Activated naive CD4-positive, alpha-beta T cell treated with anti-CD3 and anti-CD28 coated beads, Interleukin-2, amount 50 U/mL, for 16 hours (primary cell): ENCODE measurements at places on chromosomes 13 and 19.

- no peak for DNase-seq
Measured at GRCh38 chr13:49315756-49316482, 68.2 kb downstream of the CDADC1 start.

GRCh38 chr19:44865196-44865767 is 19.2 kb downstream of the NECTIN2 start:
- no peak for DNase-seq

DNA sequence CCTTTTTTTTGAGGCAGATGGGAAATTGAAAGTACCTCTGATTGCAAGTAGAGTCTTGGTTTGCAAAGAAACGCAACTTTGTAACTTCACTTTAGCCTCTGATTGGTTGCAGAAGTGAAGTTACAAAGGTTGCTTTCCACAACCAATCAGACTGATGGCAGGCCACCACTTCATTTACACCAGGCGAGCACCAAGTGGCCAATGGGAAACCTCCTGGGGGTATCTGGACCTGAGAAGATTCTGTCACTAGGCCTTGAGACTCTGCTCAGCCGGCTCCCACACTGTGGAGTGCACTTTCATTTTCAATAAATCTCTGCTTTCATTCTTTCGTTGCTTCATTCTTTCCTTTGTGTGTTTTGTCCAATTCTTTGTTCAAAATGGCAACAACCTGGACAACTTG is 19.1 kb downstream of the PEPD start:
- DNase-seq, result no peak

DNA sequence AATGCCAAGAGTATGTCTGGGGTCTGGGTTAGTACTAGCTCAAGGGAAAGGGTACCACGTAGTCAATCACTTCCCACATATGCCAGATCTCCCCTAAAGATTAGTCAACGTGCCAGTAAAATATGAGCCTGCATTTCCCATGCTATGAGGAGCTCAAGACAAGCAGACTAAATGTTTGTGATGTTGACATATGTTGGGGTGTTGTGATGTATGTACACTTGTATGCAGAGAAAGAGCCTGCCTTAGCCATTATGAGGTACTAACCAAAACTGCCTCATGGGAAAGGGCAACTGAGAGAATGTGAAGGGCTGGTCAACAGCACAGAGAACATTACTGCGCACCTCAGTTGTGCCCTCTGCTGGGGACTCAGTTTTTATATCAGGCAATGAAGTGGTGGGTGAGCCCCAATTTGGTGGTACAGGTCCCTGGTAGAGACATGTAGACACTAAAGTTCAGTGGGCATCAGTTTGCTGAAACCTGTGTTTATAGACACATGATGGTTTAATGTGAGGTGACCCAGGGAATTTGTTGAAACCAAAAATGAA is 287.0 kb downstream of the DCT start:
- DNase-seq, result no peak

DNA sequence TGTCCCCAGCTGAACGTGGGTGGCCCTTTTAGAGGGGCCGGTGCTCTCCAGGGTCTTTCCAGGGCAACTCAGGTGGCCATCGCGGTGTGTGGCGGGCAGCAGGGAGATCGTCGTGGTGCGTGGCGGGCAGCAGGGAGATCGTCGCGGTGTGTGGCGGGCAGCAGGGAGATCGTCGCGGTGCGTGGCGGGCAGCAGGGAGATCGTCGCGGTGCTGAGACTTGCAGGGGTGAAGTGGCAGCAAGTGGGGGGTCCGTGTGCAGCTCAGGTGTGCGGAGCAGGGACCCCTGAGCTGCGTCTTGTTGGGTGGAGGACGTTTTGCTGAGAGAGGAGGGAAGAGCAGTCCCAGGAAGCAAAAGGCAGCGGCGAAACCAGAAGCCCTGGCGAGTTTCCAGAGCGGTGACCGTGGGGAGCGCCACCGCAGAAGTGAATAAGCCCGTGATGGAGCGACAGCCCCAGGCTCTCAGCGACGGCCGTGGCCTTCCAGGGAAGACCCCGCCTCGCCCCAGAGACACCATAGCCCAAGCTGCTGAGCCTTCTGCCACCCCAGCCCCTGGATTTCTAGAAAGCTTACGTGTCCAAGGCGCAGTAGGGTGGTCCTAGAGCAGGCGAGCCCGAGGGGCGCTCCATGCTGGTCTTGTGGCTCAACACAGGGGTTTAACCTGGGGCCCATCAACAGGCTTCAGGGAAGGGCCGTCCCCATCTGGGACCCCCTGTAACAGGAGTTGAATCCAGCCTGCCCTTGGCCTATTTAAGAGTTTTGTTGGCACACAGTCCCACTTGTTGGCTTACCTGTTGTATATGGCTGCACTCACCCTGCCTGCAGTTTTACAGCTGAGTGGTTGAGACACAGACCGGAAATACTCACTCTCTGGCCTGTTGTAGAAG is 5.4 kb downstream of the NCLN start:
- DNase-seq, result no peak

GRCh38 chr19:57437931-57438330 is 2.8 kb downstream of the ZNF749 start:
- DNase-seq, result no peak
